Bronchus fibroblast of lung (primary cell): ENCODE measurements at places on chromosomes 3 and 15. TPM values are rescaled to one million over a fixed set of nuclear protein-coding genes. Genes with fewer than 3 reads are reported as not detected.

SLC2A2 gene
- not detected in 2 replicates for total RNA-seq

TMCC1 gene
- 3.4 and 4.5 TPM in 2 replicates for total RNA-seq

IQCF5 gene
- not detected in 2 replicates for total RNA-seq

ZNF660 gene
- total RNA-seq, result 1.2 and 1.5 TPM in 2 replicates

NKIRAS1 gene
- 4.0 and 7.9 TPM in 2 replicates for total RNA-seq

HTR3E gene
- not detected in 2 replicates for total RNA-seq

ILDR1 gene
- not detected in 2 replicates for total RNA-seq

LRRC31 gene
- not detected in 2 replicates for total RNA-seq

THAP10 gene
- total RNA-seq, result 7.1 and 7.2 TPM in 2 replicates

P4HTM gene
- total RNA-seq, result 20.5 and 22.4 TPM in 2 replicates

HES1 gene
- total RNA-seq, result not detected in 2 replicates

TBCCD1 gene
- total RNA-seq, result 11.0 and 11.3 TPM in 2 replicates

ZBED2 gene
- total RNA-seq, result not detected in 2 replicates

GAP43 gene
- total RNA-seq, result 0.45 and 0.50 TPM in 2 replicates

TRIM42 gene
- total RNA-seq, result not detected in 2 replicates

TF gene
- total RNA-seq, result not detected in 2 replicates

SEMA3F gene
- 40.2 and 41.5 TPM in 2 replicates for total RNA-seq

CYP1A2 gene
- total RNA-seq, result not detected in 2 replicates

MME gene
- total RNA-seq, result 146 and 154 TPM in 2 replicates

TEX55 gene
- total RNA-seq, result not detected in 2 replicates

DAZL gene
- not detected in 2 replicates for total RNA-seq

CLDN16 gene
- not detected in 2 replicates for total RNA-seq

PEX5L gene
- total RNA-seq, result not detected in 2 replicates

NEIL1 gene
- total RNA-seq, result 2.1 and 6.7 TPM in 2 replicates

SEMA3G gene
- total RNA-seq, result not detected in 2 replicates

BNC1 gene
- 7.1 and 8.5 TPM in 2 replicates for total RNA-seq

CSPG4 gene
- total RNA-seq, result 72.4 and 79.4 TPM in 2 replicates

CPLX3 gene
- not detected in 2 replicates for total RNA-seq

XYLB gene
- 1.8 and 5.7 TPM in 2 replicates for total RNA-seq

GOLGA8K gene
- not detected in 2 replicates for total RNA-seq

LMOD3 gene
- not detected in 2 replicates for total RNA-seq

EPHB1 gene
- total RNA-seq, result 1.0 and 1.5 TPM in 2 replicates

DAG1 gene
- 59.6 and 64.9 TPM in 2 replicates for total RNA-seq

OR5K2 gene
- not detected in 2 replicates for total RNA-seq

SPINT1 gene
- 2.5 and 4.3 TPM in 2 replicates for total RNA-seq

ALS2CL gene
- 0.15 and 0.17 TPM in 2 replicates for total RNA-seq

ATP13A5 gene
- total RNA-seq, result not detected in 2 replicates

TLNRD1 gene
- 13.2 and 15.0 TPM in 2 replicates for total RNA-seq

RPL39L gene
- total RNA-seq, result 63.9 and 69.3 TPM in 2 replicates

WDR93 gene
- 0.15 TPM in 1 of 2 replicates, not detected in the other for total RNA-seq

FAM3D gene
- total RNA-seq, result not detected in 2 replicates

TMEM212 gene
- total RNA-seq, result not detected in 2 replicates

VWA5B2 gene
- total RNA-seq, result not detected in 2 replicates

PLA2G4D gene
- not detected in 2 replicates for total RNA-seq

RBPMS2 gene
- 0.34 and 0.59 TPM in 2 replicates for total RNA-seq

MESP1 gene
- 0.45 and 0.84 TPM in 2 replicates for total RNA-seq

GADL1 gene
- total RNA-seq, result not detected in 2 replicates

CYP8B1 gene
- total RNA-seq, result not detected in 2 replicates

ACOX2 gene
- 5.4 and 6.4 TPM in 2 replicates for total RNA-seq

EFHB gene
- under 0.01 TPM in 1 of 2 replicates, not detected in the other for total RNA-seq

FMN1 gene
- total RNA-seq, result 4.6 and 6.7 TPM in 2 replicates
